Caki2 (cell line): ENCODE measurements at places on chromosomes 1 and 21.

DNA sequence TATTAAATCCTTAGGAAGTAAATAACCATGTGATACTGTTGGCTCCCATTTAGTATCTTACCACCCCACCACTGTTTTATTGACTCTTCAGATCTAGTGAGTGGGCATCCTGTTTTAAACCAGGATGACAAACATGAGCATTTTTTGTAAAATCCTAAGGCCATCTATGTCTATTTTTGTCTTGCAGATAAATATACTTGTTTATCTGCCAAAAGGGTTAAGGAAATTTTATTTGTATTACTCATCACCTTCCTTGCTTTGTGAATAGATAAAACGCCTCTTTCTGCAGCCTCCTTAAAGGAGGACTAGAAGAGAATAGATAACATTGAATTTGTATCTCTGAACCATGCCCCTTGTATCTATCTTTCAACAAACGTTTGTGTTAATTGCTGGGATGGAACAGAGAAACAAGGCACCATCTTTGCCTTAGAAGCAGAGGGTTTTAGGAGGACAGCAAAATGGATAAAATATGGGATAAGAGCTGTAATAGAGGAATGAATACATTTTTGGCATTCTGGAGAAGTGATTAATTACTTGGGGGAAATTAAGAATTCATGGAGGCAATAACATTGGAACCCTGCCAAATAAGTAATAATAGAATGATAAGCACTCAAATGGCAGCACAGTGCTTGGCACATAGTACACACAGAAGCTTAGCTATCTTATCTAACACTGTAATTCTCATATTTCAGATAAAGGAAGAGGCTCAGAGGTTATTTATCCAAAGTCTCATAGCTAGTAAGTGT lies 14.7 kb downstream of the YTHDF2 start:
- DNase-seq = peak; percentile 15

DNA sequence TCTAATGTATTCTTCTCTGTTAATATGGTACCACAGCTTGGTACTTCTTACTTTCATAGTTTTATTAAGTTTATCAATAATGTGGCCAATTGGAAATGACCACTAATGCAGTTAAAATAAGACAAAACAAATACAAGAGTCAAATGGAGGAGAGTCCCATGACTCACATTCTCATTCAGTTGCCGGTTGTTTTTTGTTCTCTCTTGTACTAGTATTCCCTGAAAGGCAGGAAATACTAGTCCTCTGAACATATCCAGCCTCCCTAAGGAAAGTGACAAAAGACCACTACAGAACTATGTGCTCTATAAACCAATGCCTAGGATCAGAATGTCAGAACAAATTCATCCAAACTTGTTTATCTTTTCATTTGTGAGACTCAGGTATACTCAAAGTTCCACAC lies 165.2 kb upstream of the SAMSN1 start:
- DNase-seq = no peak

- peak; percentile 43 for DNase-seq
Measured at GRCh38 chr1:94974241-94974640, 47.3 kb upstream of the CNN3 start.

DNA sequence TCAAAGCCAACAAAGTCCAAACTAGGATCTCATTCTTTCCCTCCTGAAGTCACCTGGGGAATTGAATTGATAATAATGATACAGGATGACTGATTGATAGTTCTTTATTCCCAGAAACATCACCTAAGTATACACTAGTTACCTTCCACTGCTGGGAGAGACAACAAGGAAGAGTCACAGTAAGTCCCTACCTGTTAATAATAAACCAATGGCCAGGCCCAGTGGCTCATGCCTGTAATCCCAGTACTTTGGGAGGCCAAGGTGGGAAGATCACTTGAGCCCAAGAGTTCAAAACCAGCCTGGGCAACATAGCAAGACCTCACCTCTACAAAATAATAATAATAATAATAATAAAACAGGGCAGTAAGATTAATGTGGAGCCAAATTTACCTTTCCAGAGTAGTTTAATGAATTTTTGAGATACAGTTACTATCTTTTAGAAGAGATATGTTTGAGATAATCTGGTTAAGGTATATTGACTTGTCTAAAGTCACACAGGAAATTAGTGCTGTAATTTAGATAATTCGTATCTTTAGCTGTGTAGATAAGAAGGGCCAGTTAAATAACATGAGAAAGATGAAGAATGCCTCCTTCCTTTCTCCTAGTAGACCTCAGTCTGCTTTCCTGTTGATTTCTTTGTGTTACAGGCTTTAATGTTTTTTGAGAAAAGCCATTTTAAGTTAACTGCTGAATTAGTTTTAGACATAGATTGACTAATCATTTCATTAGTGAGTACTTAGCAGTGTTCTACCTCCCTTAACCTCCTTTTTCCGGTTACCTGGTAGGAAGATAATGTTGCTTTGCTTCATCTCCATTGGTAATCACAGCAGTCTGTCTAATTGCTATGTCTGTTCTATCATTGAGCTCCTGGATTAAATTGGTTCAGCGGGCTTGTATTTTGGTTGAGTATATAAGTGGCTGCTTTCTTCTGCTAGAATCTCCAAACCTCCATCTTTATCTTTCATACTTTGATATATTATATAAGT lies 22.0 kb downstream of the SMAP2 start:
- DNase-seq = no peak

- no peak for DNase-seq
Measured at GRCh38 chr1:164759144-164759920, 200.3 kb downstream of the PBX1 start.

- DNase-seq = no peak
Measured at GRCh38 chr1:193222056-193222615, 35.7 kb upstream of the B3GALT2 start.

DNA sequence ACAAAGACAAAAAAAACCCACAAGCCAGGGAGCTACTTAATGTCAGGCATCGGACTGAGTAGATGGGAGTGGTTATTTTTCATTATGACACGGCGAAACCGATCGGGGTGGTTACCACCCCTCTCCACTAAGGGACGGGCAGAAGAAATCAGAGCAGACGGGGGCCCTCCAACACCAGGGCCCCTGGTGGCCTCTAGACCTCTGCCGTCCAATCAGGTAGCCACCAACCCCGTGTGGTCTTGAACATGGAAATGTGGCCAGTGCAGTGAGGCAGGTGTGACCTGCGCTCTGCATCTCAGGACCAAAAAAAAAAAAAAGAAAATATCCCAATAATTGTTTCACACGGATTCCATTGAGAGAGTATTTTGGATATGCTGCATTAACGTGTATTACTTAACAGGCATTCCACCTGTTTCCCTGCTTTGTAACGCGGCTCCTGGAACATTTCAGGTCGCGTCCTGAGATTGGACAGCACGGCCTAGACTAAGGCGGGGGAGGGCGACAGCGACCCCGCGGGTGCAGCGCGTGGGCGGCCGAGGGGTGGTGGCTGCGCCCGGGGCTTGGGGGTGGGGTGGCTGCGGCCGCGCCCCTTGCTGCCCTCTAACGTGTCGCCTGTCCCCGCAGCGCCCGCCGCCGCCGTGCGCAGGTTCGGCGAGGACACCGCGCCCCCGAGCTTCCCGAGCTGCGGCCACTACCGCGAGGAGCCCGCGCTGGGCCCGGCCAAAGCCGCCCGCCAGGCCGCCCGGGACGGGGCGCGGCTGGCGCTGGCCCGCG lies 48.3 kb downstream of the SIM2 start:
- DNase-seq = peak; percentile 26

DNA sequence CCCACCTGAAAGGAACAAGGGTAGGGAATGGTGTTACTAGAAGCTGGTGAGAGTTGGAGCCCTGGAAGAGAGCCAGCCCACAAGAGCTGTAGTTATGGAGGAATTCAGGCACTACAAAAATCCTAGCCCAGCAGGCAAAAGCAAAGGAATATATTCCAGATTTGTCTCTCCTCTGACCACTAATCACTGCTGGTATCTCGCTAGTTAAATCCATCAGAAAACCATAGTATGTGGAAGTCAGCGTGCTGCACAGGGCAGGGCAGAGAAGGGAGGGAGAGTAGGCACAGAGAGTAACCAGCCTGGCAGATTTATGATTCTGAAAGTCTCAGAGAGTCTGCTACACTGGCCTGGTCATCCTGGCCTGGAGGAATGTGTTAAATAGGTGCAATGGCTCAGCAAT lies 88.6 kb downstream of the SELENOF start:
- DNase-seq = no peak

- DNase-seq = peak; percentile 77
Measured at GRCh38 chr1:153572569-153573015, 6.9 kb upstream of the S100A2 start.

DNA sequence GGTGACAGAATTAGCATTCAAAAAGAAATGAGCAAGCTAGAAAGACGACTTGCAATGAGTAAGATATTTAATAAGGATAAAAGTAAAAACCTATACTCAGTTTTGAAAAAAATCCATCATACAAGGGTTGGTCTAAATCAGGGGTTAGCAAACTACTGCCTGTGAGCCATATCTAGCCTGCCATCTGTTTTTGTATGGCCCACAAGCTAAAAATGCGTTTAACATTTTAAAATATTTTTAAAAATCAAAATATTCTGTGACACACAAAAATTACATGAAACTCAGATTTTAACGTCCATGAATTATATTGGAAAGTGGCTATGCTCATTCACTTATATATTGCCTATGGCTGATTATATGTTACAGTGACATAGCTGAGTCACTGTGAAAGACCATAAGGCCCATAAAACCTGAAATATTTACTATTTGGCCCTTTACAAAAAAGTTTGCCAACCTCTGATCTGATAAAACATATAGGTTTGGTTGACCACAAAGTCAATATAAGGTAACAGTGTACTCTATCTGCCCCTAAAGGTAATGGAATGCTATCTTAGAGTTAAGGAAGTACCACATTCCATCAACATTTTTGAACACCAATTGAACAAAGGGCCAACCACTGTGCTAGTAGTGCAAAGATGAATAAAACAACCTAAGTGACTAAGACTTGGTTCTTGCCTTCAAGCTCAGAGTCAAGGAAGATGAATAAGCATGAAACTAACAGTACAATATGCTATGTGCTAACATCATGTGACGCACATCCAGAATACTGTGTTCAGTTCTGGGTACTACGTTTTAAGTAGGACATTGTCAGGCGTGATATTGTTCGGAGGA lies 3.2 kb downstream of the IFT25 start:
- no peak for DNase-seq

DNA sequence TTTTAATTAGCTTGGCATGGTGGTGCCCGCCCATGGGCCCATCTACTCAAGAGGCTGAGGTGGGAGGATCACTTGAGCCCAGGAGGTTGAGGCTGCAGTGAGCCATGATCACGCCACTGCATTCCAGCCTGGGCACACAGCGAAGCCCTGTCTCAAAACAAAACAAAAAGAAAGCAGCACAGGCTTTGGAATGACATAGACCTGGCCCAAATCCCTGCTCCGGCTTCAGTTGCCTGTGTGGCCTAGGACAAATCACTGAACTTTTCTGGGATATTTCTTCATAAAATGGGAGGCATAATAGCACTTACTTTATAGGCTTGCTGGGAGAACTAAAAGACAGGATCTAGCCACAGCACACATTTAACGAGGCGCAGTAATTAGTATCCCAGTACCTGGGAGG lies 2.4 kb downstream of the PEAR1 start:
- DNase-seq = no peak

DNA sequence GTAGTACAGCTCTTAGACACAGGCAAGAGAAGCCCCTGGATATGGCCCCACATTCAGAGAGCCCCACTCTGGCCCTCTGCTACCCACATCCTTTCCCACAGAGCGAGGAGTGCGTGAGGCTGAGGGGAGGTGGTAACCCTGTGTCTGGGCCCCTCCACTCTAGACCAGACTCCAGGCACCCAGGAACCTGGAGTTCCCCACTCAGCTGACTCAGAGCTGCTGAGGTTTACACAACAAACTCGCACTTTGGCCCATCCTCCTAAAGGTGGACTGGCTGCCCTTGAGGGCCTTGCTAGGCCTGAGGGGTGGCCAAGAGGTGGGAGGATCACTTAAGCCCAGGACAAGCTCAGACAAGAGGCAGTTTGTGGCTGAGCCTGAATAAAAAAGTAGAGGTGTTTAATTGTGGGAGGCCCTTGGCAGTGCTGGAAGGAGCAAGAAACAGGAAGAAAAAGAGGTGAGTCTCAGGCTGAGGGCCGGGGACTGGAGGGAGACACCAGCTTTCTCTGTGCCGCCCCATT lies 10.7 kb downstream of the MR1 start:
- peak; percentile 26 for DNase-seq

GRCh38 chr1:7686301-7686850 lies 84.7 kb upstream of the VAMP3 start:
- DNase-seq = no peak
